NCI-H1105 (cell line): ENCODE measurements at places on chromosomes 1 and 21.

DNA sequence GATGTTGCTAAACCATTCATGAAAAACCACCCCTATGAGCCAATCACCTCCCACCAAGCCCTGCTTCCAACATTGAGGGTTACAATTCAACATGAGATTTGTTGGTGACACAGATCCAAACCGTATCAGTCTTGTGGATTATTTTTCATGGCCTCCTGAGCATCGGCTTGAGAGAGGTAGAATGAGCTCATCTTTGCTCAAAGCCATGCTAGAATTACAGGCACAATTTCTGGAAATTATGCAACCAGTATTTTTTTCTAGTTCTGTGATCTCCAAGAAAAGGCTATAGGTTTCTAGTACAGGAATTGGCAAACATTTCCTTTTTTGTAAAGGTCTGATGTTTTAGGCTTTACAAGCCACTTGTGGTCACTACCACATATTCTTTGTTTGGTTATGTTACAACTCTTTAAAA lies 219.4 kb downstream of the DUSP10 start:
- DNase-seq: no peak

GRCh38 chr1:169867012-169867675 lies 26.6 kb downstream of the SCYL3 start:
- no peak for DNase-seq

GRCh38 chr1:68570871-68571270 lies 74.0 kb upstream of the DEPDC1 start:
- no peak for DNase-seq

- DNase-seq: no peak
These were observed 6.4 kb upstream of the EFNA1 start for GRCh38 chr1:155121249-155121648.

DNA sequence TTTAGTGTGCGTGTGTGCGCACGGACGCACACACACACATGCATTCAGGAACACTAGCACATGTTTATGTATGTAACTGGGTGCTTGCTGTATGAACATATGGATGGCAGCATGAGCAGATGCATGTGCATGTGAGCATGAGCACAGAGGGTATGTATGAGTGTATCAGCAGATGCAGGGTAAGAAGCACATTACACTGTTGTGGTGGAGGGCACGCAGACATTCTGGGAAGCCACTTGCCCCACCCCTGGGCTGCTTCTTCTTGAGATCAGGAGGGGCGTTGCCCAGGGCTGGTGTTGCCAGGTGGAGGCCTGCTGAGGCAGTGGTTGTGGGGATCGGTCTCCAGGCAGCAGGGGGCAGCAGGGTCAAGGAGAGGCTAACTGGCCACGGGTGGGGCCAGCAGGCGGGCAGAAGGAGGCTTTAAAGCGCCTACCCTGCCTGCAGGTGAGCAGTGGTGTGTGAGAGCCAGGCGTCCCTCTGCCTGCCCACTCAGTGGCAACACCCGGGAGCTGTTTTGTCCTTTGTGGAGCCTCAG lies 3.9 kb upstream of the P3R3URF start:
- no peak for DNase-seq

- no peak for DNase-seq
These were observed 44.9 kb downstream of the FOXJ3 start for GRCh38 chr1:42290130-42290529.

DNA sequence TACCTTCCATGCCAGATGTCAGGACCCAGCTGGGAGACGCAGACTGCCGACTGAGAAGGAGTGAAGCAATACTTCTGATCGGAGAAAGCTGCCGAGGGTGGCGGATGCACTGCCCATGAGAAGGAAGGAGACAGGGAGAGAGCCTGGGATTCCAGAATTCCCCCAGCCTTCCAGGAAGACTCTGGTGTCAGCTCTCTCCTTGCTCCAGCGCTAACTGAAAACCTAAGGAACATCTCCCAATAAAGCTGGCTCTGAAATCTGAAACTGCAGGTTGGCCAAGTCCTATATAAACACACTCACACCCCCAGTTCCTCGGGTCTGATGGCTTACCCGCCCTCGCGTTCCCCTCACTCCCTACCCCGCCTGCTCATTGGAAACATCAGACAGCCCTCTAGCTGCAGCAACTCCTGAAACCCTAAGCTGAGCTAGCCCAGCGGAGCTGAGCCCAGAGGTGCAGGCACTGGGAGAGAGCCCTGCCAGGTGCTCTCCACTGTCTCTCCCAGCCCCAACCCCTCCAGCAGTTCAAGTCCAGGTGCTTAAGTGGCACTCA lies 52.3 kb downstream of the PLEKHA6 start:
- DNase-seq: peak; percentile 61
